Activated effector memory CD4-positive, alpha-beta T cell treated with Interleukin-2 at 50 U/mL for 16 hours (primary cell): ENCODE measurements at places on chromosomes 6 and 20.

- DNase-seq = no peak
Observed at GRCh38 chr6:110690106-110690654, 125.1 kb downstream of the CDK19 start.

- DNase-seq = no peak
Observed at GRCh38 chr6:26222571-26222970, 135.3 kb downstream of the HFE start.

- DNase-seq = peak; percentile 44
Observed at GRCh38 chr20:5001174-5002076, at the start of gene SLC23A2. SLC23A2 (minus strand) TSS chr20:5001510; CDS start chr20:4932562, 68,948 bp downstream.

- no peak for DNase-seq
Observed at GRCh38 chr20:9686866-9687265, 152.0 kb downstream of the PAK5 start.

DNA sequence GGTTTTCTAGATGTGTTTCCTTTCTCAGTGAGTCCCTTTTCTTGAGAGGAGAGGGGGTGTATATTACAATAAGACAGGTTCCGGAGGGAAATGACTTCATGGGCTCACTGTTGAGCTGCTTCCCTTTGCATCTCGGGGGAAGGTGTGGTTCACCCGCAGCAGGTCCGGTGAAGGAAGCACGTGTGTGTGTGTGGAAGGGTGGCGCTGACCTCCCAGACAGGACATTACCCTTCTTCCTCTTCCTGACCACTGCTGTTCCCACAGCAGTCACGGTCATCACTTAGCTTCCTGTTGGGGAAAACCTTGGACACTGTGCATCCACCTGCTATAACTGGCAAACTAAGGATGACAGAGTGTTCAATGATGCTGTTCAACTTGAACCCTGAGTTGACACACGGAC lies 83.6 kb downstream of the PLEKHG1 start:
- no peak for DNase-seq

GRCh38 chr20:44593751-44594150 lies 11.4 kb downstream of the PKIG start:
- no peak for DNase-seq

- DNase-seq = no peak
Observed at GRCh38 chr6:3252861-3253596, 5.7 kb upstream of the PSMG4 start.

GRCh38 chr6:7922596-7922995 lies 12.0 kb upstream of the TXNDC5 start:
- no peak for DNase-seq

DNA sequence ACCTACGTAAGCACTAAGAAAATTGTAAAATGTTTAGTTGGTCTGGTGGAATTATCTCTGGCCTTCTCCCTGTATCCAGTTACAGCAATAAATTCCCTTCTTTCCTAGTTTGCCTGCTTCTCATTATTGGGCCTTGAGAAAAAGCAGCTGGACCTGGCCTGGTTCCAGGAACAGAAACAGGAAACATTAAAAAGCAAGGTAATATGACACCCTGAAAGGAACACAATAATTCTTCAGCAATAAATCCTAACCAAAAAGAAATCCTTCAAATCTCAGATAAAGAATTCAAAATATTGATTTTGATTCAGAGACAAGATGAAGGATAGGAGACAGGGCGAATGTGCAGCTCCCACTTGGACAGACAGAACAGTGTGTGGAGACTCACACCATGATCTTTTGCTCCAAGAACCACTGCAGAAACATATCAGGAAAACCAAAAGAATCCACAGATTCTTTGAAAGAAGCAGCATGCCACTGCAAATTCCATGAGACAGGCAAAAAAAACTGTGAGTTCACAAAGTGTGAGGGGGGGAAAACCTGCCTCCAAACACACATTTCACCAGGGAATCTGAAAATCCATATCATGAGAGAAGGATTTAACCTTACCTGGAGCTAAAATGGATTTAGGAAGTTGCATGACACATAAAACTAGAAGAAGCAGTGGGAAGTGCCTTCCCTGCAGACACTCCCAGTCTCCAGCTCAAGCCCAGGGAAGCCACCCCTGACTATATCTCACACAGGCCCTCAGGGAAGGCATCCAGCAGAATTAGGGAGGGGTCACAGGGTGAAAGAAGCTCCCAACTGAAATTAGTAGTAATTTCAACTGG lies 28.9 kb downstream of the TREM1 start:
- DNase-seq = no peak

DNA sequence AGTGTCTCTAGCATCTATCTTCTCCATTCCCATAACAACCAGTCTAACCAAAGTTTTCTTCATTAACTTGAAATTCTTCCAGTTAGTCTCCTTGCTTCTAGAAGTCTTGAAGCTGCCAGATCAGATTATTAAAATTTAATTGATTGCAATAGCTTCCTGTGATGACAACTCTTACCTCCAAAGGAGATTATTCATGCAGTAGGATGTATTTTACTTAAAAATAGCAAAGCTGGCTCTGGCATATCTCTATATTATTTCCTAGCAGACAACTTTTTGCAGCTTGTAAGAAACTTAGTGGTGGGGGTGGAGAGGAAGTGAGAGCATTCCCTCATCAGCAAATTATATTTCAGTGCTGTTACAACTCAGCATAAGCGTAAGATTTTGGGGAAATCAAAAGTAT lies 290.4 kb downstream of the GRIK2 start:
- DNase-seq = no peak

DNA sequence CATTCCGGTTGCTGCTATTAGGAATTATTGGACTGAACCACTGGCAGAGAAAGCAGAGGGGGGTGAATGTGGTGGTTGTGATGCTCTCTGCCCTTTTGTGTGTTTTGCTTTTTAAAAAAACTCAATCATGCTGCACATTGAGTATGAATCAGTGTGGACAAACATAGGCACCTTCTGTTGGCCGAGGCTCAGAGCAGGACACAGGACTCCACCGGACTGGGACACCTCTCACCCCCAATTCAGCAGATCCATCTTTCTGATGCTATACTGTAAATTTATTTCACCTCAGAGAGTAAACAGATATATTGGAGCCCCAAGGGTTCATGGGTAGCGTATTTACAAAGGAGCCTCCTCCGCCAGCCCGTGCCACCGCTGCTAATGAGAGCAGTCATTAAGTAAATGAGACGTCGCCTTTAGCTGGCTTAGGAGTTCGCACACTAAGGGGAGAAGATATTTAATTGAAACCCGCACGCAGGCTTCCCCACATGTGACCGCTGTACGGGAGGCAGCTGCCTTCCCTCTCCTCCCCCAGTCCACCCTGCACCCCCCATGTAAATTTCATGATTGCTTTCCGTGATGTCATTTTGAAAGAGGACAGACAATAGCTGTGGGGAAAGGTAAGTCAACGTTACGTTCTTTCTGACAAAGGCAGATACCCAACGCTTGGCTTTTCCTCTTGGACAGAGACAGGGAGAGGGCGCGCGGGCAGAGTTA lies at the start of gene MYT1:
Gene MYT1, plus strand, starts transcription at position 330 of the 714 bp plus-strand sequence. CDS start 34,410 bp downstream, outside the sequence.
- DNase-seq = no peak

DNA sequence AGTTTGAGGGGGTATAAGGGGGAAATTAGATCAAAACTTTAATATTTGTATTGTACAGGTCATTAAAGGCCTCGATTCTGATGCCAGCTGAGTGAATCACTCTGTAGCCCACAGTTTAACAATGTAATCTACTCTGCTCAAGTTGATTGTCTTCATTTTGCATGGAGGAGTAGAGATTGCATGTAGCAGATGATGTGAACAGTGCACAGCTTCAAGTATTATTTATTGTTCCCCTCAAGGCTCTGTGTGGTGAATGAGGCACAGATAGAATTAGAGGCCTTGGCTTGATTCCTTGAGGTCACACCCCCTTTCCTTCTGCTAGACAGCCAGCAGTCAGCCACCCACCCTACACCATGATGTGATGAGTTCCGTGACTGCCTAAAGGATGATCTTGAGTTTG lies 38.1 kb downstream of the TXLNB start:
- no peak for DNase-seq

DNA sequence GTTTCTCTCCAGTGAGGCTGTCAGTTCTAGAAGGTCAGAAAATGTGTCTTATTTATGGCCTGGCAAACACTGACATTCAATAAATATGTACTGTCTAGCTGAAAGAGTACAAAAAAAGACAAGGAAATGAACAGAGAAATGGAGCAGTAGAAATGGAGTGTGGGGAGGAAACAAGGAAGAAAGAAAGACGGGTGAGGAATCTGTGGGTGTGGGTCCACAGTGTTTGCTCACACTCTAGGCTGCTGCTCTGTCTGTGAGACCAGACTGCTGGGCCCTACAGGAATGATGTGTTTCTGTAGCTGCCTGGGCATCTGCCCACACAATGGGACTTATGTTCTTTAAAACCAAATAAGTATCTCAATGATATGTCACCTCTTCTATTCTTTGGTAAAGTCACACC lies 114.2 kb downstream of the MOXD1 start:
- DNase-seq = no peak

DNA sequence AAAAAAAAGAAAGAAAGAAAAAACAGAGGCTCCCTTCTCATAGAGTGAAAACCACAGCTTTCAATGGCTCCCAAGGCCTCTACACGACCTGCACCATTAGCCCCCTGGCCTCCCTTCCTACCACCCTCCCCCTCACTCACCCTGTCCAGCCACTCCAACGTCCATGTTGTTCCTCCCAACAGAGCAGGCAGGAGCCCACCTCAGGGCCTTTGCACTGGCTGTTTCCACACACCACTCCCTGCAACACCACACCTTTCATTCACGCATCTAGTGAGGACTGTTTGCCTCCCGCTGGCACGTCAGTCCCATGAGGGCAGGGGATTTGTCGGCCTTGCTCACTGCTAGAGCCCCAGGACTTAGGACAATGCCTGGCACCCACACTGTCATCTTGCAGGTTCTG lies 39.5 kb downstream of the GRM4 start:
- DNase-seq = no peak

DNA sequence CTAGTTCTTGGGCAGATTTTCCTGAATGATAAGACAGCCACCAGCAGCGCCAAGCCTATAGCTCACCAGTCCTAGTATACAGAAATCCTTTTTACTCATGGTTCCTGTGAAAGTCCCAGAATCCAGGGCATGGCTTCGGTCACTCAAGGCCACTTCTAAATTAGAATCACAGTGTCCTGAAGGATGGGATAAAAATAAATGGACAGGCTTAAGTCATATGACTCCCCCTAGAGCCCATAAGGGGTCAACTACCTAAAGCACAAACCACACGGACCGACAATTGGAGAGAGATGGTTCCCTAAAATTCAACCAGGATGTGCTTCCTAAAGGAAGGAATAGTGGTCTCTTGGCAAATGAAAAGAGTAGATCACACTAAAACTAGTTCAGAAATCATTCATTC lies 404.1 kb upstream of the PLCB4 start:
- no peak for DNase-seq

DNA sequence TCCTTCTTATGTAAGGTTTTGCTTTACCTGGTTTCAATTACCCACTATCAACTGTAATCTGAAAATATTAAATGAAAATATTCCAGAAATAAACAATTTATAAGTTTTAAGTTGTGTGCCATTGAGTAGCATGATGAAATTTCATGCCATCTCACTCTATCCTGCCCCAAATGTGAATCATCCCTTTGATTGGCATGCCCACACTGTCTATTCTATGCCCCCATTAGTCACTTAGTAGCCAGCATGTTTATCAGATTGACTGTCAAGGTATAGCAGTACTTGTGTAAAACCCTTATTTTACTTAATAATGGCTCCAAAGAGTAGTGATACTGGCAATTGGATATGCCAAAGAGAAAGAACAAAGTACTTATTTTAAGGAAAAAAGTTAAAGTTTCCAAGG lies 403.8 kb downstream of the ADGRB3 start:
- DNase-seq = no peak
